ENCODE measurements at places on chromosomes 4 and X. TPM values are rescaled to one million over a fixed set of nuclear protein-coding genes. Genes with fewer than 3 reads are reported as not detected.

DNA sequence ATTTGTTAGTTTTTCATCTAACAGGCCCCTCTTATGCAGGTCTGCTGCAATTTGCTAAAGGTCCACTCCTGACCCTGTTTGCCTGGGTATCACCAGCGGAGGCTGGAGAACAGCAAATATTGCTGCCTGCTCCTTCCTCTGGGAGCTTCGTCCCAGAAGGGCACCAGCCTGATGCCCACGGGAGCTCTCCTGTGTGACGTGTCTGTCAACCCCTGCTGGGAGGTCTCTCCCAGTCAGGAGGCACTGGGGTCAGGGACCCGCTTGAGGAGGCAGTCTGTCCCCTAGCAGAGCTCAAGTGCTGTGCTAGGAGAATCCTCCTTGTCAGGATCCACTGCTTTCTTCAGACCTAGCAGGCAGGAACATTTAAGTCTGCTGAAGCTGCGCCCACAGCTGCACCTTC is 30.5 kb downstream of the ATRX start:
- no peak for DNase-seq

DNA sequence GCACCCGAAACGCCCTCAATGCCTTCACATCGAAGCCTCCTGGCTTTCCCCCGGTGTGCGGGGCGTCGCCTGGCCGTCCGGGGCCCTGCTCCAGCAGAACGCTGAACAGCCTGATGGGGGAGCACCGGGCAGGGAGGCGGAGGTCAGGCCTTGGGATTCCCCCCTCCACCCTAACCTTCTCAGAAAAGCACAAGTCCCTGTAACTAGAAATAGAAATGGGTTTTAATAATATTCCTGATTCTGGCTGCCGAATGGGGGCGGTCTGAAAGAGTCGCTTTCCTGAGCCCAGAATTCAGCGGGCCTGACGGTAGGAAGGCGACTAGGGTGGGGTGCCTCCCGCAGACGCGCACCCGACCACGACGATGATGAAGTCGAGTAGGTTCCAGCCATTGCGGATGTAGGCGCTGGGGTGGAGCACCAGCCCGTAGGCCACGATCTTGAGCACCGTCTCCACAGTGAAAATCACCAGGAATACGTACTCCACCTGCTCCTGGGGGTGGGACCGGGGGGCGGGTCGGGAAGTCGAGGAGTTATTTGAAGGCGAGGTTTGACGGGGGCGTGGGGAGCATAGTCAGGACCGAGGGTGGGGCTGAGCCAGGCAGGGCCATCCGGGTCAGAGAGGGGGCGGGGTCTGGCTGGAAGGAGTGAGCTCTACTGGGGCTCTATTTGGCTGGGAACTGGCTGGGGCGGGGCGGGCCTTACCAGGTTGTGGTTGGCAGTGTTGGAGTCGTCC is 2.5 kb downstream of the CACNA1F start:
- DNase-seq: peak; percentile 44

DNA sequence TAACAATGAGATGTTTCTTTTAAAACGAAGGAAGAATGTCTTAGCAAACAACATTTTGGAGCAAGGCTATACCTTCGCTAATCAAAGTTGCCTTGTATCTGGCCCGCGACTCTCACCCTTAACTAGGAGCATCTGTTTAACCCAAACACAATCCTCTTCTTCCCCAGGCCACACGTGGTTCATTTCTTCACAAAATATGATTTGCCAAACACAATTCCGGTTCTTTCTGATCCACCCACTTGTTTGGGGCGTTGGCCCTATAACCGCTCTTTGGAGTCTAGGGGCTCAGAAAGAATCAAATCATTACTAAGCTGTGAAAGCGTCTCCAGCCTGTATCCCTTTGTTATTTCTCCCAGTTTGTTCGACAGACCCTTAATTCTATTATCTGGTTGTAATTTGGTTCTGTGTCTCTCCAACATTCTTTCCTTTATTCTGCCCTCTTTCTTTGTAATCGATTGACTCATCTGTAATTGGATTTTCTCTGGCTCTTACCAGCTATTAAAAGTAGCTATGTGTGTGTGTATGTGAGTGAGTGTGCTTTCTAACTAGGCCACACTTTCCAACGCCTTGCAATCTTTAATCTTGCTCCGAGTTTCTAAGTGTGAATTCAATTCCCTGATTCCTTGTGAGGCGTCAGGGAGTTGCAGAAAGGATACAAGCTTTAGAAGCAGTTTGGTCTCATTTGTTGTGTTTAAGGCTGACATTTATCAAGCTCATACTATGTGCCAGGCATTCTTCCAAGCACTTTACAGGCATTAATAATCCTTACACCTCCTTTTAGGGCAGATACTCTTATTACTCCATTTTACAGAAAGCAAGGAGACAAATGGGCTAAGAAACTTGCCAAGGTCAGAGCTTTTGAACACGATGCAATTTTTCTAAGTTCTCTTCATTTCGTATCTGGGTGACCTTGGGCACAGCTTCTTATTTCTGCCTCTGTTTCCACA is 138.6 kb upstream of the CPEB2 start:
- DNase-seq: no peak

- peak; percentile 54 for DNase-seq
Measured at GRCh38 chr4:4386736-4387392, at the start of gene NSG1. TSS of gene NSG1 (plus strand) at chr4:4387102. CDS start at chr4:4387630, 528 bp downstream.

DNA sequence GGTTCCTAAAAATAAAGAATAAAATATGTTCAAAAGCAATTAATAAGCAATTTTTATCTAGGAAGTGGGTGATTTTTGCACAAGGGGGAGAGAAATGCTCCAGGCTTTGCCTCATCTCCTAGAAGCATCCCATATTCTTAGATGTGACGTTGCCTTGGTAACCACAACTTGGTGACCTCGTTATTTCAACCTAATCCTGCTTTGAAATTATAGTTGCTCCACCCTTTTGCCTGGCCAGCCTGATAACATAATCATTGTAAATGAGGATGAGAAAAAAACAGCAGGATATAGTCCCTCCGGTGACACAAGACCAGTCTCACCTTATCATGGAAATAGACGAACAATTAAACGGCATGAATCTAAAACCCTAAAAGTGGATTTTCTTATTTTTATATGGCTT is 194.4 kb downstream of the QDPR start:
- no peak for DNase-seq

DNA sequence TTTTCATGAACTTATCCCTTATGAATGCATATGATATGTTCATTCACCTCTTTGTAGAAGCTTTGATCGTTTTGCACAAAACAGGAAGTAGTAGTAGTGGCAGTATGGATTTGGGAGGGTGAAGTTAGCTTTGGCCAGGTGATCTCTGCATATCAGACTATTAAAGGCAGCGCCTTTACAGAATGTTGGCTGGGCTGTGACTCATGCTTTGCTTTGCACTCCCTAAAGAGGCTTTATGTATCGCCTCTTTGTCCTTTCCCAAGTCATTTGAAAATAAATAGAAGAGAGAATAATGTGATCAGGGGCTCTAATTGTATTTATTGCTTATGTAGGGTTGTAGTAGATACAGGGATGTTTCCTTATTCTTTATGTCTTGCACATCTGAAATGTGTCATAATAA is 50.4 kb downstream of the SHROOM3 start:
- DNase-seq: no peak

DNA sequence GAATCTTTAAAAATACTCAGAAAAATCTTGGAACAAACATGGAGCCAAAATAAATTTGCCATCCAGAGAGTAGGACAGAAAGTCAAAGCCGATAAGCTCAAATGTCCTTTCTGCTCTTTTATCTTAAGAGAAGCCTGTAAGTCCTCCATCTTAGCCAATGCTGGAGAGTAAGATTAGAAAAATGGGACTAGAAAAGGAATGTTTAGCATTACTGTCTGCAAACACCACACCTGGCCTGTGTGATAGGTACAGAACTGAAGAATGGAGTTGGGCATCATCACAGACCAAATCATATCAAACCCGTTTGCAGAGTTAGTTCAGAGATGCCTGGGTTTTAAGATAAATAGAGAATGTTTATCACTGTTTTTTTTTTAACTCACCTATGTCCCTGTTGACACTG is 10.5 kb upstream of the SLC39A8 start:
- DNase-seq: no peak

DNA sequence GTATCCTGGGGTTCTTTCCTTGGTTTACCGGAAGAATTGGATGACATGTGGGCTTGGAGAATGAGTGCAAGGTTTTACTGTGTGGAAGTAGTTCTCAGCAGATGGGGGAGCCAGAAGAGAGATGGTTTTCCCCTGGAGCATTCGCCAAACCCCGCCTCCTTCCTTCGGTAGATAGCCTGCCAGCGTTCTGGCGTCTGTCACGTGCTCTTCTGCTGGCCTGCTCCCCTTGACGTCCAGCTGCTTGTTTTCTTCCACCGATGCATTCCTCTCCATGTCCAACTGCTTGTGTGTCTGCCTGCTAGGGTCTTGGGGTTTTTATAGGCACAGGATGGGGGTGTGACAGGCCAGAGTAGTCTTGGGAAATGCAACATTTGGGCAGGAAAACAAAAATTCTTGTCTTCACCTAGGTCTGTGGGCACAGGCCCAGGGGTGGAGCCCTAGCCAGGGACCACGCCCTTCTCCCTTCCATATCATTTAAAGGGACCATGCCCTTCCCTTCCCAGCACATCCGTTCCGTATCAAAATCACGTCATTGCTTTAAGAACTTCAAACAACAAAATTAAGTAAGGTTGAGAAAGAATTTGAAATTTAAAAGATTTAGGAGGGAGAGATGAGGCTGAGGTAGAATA is 538.7 kb upstream of the SMIM31 start:
- peak; percentile 88 for DNase-seq

DNA sequence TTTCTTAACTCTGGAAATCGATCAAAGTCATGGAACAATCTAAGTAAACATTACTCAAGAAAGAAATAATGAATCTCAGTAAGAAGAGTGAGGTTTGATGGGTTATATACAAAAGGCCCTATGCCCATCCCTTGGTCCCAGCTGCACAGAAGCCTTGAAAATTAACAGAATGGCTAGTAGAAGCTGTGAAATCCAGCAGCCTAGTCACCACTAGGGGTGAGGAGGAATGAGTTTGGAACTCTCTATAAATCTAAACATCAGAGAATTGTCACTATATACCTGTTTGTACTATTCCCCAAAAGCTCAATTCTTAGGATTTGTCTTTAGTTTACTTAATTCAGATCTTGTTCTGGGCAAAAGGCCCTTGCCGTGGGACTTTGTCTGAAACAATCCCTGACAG is 313.9 kb upstream of the GRID2 start:
- DNase-seq: no peak

HHIP gene
- total RNA-seq: 17.2 TPM

CRMP1 gene
- total RNA-seq: not detected

CTAG1B gene
- not detected for total RNA-seq

LETM1 gene
- total RNA-seq: 28.1 TPM
